ENCODE measurements at places on chromosomes 1 and 21. TPM values are rescaled to one million over a fixed set of nuclear protein-coding genes. Genes with fewer than 3 reads are reported as not detected.

The SLAMF9 gene
- total RNA-seq = not detected

The CA6 gene
- total RNA-seq = not detected

The TRPM2 gene
- 0.99 TPM for total RNA-seq

The SLC45A3 gene
- 7.8 TPM for total RNA-seq

The NLRP3 gene
- total RNA-seq = 9.2 TPM

Data from M059J (cell line).